ENCODE measurements at places on chromosomes 5 and 9.

DNA sequence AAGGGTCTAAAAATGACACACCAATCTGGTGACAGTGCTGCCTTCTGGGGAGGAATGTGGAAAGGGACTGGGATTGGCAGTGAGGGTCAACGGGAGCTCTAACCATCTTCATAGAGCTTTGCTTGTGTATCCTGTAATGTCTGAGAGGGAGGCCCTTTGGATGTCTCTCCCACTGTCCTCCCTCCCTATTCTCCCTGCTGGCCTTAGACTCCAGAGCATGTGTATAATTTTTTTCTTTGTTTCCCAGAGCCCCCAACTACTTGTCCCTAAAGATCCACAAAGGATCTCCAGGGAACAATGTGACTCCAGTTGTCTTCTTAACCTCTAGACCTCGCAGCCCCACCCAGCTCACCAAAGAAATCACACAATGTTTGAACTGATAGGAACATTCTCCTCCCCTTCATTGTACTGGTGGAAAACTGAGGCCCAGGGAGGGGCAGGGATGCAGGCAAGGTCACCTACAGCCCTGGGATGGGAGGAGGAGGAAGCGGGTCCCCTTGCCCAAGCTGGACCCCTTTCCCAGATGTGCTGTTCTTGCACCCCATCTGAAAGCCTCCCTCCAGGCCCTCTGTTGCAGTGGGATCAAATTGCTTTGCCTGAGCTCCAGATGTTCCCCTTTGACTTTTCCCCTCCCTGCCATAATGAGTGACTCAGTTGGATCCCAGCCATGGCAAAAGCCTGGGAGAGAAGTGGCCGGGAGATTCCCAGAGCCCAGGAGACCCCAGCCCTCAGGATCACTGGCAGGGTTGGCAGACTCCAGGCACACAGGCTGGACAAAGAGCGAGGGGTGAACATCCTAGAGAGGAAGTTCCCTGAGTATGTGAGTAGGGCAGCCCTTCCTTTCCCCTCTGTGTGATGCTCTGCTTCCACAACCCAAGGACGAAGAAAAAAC lies 21.8 kb downstream of the SPARC start:
- peaks cover 32% of the 10 kb centered on the region for H3K4me1 ChIP-seq

GRCh38 chr5:61600123-61600444 lies 268.0 kb downstream of the ZSWIM6 start:
- no peaks in the 10 kb centered on the region for H3K36me3 ChIP-seq
- peaks cover 9% of the 10 kb centered on the region for H3K4me1 ChIP-seq
- peak overlapping the region; percentile 45 for H3K27ac ChIP-seq
- H3K4me3 ChIP-seq: no peak overlapping the region
- DNase-seq: no peak

DNA sequence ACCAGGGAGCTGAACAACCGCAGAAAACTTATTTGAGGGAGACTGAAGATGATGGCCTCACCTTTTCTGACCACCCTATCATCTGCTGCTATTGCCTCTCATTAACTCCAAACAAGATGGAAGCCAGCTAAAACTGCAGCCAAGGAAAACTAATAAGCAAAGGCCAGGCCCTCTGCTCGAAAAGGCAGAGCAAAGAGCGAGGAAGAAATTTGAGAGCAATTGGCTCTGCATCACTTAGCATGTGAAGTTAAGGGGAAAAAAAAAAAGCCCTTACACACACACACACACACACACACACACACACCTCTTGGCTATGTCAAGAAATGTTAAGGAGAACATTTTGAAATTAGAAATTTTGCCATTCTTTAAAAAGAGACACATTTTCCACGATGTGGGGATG lies 228.1 kb upstream of the CYLC2 start:
- no peaks in the 10 kb centered on the region for H3K4me1 ChIP-seq
- no peak for DNase-seq
- no peak overlapping the region for H3K4me3 ChIP-seq
- no peaks in the 10 kb centered on the region for H3K36me3 ChIP-seq
- H3K27ac ChIP-seq: no peak overlapping the region

DNA sequence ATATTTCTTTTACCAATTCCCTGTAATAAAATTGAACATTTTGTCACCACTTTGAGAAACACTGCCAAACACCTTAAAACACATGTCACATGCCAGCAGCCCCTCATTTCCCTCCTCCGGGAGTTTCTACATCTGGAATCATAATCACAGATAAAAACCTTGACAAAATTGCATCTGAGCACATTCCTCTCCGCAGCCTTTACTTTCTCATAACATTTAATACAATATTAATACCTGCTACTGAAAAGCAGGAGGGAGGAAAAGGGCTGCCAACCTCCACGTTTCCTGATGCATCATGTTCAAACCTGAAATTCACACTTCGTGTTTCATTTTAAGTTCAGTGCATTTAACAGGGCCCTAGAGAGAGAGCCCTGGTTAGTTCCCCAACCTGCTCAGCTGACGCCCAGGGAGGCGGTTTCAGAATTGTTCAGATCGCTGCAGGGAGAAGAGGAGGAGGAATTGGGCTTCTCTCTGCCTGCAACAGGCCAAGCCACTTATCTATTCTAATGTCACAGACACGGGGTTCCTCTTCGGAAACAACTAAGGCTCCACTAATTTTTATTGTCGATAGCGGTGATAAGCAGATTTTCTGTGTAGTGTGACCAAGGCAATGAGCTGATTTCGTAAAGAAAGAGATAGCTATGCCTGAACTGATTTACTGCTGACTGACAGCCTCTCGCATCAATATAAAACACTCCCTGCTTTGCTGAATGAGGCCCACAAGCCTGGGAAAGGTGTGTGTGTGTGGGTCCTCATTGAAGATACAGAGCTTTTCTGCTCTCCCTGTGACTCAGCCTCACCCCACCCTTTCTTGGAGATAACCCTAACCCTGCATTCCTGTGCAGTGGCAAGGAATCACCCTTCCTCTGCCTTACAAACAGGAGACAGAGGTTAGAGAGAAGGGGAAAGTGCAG lies 4.9 kb upstream of the LHX2 start:
- no peak overlapping the region for H3K27ac ChIP-seq
- no peak overlapping the region for H3K4me3 ChIP-seq
- peaks cover 20% of the 10 kb centered on the region for H3K4me1 ChIP-seq
- no peaks in the 10 kb centered on the region for H3K36me3 ChIP-seq

DNA sequence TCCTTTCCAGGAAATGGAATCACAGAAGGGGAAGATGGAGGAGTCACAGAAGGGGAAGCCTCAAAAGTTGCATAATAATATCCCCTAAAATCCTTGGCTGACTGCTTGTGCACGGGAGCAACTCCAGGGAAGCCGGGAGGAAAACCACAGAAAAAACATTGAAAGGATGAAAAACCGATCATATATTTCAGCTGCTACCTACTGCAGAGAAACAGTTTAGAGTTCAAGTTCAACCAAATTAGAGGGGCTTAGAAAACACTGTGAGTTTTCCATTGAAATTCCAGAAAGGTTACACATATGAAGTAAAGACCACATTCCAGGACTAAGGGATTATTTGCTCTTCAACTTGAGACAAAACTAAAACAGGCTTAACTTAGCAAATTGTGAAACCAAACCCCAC lies 37.6 kb upstream of the MTAP start:
- H3K36me3 ChIP-seq: no peaks in the 10 kb centered on the region
- H3K27ac ChIP-seq: no peak overlapping the region
- no peak overlapping the region for H3K4me3 ChIP-seq
- H3K4me1 ChIP-seq: no peaks in the 10 kb centered on the region

DNA sequence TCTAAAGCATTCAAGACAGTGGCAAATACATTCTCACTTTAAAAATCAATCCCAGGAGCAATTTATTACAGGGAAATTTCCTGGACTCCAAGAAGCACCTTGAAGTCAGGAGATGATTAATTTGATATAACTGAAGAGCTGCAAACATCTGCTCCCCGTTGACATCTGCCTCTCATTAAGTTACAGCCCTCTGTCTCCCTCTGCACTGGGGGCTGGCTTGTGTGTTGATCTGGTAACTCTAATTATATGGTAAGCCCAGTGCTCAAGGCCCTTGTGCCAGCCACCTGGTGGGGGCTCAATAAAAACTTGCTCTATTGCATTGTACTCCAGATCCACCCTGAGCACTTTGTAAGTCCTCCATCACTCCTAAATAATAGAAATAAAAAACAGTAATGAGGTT lies 131.1 kb upstream of the ZNF462 start:
- H3K27me3 ChIP-seq: no peaks in the 10 kb centered on the region
- no peak overlapping the region for H3K27ac ChIP-seq
- H3K4me1 ChIP-seq: peaks cover 4% of the 10 kb centered on the region
- DNase-seq: no peak
- H3K4me3 ChIP-seq: no peak overlapping the region

DNA sequence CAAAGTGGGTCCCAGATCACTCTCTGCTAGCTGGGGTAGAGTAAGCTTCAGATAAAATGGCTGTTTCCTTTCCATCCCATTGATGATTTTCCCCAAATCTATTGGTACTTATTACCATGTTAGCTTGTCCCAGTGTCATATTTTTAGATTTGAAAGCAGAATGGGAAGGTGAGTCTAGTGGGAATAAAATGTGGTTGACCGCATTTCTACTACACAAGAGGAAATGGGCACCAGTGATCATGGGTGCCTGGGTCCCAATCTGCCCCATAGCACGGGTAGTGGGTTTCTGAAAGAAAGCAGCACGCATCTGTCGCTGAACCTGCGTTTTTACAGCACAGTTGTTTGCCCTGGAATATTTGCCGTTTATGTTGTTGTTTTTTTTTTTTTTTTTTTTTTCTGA lies 20.1 kb downstream of the DAPK1 start:
- H3K27ac ChIP-seq: no peak overlapping the region
- H3K4me3 ChIP-seq: no peak overlapping the region
- H3K36me3 ChIP-seq: no peaks in the 10 kb centered on the region

DNA sequence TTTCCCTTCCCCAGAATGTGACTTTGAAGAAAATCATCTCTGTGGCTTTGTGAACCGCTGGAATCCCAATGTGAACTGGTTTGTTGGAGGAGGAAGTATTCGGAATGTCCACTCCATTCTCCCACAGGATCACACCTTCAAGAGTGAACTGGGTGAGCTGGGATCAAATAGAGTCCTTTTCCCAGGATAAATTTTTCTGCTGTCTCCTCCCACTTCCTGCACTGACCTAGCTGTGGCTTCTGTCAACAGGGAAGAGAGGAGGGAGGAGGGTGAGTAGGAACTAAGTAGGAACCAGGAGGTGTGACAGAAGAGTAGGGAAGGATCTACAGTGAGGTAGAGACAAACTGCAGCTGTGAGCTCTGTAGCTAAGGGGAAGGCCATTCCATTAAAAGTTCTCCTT lies 69.3 kb downstream of the MAMDC2 start:
- H3K4me3 ChIP-seq: no peak overlapping the region
- no peaks in the 10 kb centered on the region for H3K36me3 ChIP-seq
- H3K4me1 ChIP-seq: peaks cover 2% of the 10 kb centered on the region
- H3K27ac ChIP-seq: no peak overlapping the region
- H3K27me3 ChIP-seq: no peaks in the 10 kb centered on the region

DNA sequence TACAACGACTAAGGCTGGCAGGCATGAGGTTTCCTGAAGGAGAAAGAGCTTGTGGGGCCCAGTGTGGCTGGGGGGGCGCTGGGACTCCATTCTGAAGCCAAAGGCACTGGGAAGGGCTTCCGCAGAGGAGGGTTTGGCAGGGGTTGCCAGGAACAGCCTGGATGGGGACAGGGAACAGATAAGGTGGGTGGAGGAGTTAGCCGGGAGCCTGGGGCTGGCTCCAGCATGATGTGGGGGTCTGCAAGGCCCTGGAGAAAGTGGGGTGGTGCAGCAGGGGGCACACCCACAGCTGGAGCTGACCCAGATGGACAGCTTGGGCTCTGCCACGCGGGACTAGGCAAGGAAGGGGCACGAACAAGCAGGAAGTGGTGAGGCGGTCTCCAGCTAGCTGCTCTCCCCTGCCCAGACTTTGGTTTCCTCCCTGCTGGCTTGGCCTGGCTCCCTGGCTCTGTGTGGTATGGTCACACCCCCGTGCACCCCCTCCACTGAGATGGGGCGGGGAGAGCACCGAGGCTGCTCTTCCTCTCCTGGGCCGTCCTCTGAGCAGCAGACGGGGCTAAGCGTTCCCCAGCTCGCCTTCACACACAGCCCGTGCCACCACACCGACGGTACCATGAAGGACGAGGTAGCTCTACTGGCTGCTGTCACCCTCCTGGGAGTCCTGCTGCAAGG lies at the start of gene LTC4S:
Gene LTC4S (plus strand): TSS at position 519 of the 672 bp plus-strand sequence. CDS start 95 bp downstream, at position 614.
- DNase-seq: no peak
- no peak within 1 kb of the TSS for H3K27ac ChIP-seq
- H3K4me1 ChIP-seq: peaks cover 10% of the 10 kb centered on the region
- H3K27me3 ChIP-seq: no peaks in the 10 kb centered on the region

DNA sequence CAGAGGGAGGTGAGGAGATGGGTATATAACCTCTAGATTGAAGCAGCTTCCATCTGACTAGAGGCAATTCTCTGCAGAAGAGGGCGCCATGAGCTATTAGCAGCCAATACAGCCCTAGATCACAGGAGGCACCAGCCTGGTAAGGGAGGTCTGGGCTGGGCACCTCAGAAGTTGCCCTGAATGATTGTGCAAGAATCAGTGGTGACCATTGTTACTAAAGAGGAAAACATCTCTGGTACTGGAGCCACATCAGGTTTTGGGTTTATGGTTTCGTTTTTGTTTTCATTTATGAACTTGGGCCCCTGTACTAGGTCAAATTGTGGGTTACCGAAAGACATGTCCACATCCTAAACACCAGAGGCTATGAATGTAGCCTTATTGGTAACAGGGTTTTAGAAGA lies 342.0 kb downstream of the MLLT3 start:
- H3K4me1 ChIP-seq: no peaks in the 10 kb centered on the region
- no peaks in the 10 kb centered on the region for H3K27me3 ChIP-seq
- no peak for DNase-seq
- H3K36me3 ChIP-seq: no peaks in the 10 kb centered on the region

- no peaks in the 10 kb centered on the region for H3K27me3 ChIP-seq
- no peak overlapping the region for H3K4me3 ChIP-seq
These were observed 123.3 kb downstream of the PHF2 start for GRCh38 chr9:93699650-93700049.

GRCh38 chr9:124792257-124793014 lies 15.5 kb downstream of the OLFML2A start:
- H3K4me3 ChIP-seq: no peak overlapping the region
- DNase-seq: no peak
- no peaks in the 10 kb centered on the region for H3K36me3 ChIP-seq
- no peaks in the 10 kb centered on the region for H3K27me3 ChIP-seq
- no peaks in the 10 kb centered on the region for H3K4me1 ChIP-seq
- H3K27ac ChIP-seq: no peak overlapping the region

DNA sequence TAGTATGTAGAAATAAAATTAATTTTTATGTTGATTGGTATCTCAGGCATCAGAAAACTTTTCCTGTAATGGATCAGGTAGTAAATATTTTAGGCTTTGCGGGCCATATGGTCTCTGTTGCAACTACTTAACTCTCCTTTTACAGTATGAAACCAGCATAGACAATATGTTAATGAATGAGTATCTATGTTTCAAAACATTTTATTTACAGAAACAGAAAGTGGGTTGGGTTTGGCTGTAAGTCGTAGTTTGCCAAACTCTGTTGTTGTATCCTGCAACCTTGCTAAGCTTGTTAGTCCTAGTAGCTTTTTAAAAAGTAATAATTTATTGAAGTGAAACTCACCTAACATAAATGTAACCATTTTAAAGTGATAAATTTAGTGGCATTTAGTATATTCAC lies 132.1 kb downstream of the NR3C1 start:
- H3K27ac ChIP-seq: no peak overlapping the region
- no peaks in the 10 kb centered on the region for H3K36me3 ChIP-seq
- no peaks in the 10 kb centered on the region for H3K4me1 ChIP-seq

GRCh38 chr5:69006030-69006429 lies 87.8 kb upstream of the SLC30A5 start:
- H3K4me3 ChIP-seq: no peak overlapping the region
- no peaks in the 10 kb centered on the region for H3K4me1 ChIP-seq
